ENCODE measurements at places on chromosomes 11 and 22.

- no peak for ATAC-seq
Observed at GRCh38 chr11:99343117-99343516, 322.4 kb downstream of the CNTN5 start.

DNA sequence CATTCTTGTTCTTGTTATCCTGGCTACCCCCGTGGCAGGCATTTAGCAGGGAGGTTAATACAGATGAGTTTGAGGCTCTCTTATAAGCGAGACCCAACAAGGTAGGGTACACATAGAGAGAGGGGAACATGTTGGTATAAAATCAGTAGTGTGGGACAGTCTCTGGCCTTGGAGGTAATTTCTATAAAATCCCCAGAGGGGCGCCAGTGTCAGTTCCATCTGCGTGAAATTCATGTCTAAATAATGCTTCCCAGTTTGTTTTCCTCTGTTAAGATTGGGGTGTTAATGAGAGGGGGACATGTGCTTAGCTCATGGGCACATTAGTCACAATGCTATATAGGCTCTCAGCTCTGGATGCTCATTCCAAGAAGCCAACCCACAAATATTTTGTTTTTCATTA, 150.7 kb downstream of the MYO18B start:
- ATAC-seq, result no peak

DNA sequence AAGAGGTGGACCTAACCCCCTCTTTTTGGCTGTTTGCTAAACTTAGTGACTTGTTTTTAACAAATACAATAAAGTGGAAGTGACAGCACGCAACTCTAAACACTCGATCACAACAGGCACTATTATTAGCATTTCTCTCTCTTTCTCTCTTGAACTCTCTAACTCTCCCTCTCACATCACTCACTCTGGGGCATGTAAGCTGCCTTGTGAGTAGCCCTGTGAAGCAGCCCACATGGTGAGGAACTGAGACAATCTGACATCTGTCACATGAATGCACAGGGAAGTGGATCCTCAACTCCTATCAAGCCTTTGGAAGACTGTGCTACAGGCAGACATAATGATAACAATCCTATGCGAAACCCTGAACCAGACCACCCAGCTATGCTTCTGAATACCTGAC, 609.0 kb upstream of the CNTN5 start:
- ATAC-seq, result no peak

GRCh38 chr11:64268893-64269539, 15.4 kb downstream of the BAD start:
- ATAC-seq, result peak; percentile 1

DNA sequence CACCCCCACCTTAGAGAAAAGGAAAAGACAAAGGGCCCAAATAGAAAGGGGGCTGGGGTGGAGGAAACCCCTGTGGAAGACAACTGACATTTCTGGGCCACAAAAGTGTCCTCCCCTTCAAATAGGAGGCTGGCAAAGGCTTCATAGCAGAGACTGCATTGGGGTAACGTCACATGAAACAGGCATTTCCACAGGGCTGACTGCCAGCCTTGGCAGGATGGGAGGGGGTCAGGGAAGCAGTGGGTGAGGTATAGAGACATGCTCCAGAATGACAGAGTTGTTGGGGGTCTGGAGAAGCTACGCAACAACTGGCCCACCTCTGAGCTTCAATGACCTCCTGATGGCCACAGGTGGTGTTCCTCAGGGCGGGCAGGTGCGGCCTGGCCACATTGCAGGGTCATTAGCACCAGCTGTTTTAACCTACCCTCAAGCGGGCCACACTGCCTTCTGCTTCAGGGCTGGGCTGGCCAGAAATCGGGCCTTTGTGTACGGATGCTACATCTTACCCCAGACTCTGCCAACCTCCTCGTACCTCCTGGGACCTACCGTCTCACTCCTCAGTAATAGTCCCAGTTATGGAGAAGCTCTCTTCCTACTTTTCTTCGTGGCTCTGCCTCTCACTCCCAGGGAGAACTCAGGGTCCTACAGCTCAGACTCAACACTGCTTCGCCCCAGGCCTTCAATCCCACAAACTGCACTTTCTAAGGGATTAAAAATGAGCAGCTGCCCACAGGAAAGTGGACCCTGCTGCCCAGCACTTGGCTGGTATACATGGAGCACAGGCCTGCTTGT, 160.0 kb upstream of the NCAM1 start:
- ATAC-seq, result no peak

Measured in esophagus mucosa (tissue), 1 donor.